ENCODE measurements at places on chromosomes 1 and 21.

DNA sequence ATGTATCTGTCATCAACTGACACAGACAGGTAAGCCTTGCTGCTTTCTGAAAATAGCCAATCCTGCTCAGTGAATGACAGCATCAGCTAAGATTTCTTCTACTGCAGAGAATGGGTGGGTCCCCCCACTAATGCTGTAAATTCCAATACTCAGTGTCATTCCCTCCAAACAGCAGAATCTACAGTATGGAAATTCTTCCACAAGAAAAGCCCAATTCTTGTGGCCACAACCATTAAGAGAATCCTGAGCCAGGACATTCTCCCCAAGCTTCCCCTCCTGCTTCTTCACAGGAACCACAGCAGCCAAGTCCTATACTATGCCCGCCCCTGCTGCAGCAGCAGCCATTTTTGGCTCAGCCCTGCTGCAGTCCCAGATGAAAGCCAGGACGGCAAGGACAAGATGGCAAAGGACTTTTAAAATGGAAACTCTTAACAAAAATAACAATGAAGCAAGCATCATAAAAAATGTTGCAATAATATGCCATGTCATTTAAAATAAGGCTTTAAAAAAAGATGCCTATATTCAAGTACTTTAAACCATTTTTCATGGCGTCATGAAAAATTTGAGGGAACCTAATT, 26.8 kb downstream of the EIF4G3 start:
- DNase-seq, result no peak

DNA sequence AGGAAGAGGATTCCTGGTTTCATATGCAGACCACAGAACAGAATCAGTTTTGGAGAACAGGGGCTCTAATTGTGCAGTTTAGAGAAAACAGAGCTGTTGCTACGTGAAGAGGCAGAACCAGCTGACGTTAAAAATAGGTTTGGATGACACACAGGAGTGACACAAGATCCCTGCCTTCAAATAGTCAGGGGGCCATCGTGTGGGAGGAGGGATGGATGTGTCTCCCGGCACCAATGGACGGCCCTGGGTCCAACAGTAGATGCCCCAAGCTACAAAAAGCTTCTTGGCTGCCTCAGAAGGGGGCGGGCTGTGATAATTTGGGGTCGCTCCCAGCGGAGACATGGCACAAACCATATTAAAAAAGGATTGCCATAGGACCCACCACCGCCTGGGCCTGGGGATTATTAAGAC, 87.8 kb downstream of the MRPL37 start:
- no peak for DNase-seq

GRCh38 chr21:31671931-31672330, 12.4 kb downstream of the SOD1 start:
- DNase-seq, result no peak

- DNase-seq, result no peak
Observed at GRCh38 chr21:34861258-34861657, 187.8 kb downstream of the RUNX1 start.

DNA sequence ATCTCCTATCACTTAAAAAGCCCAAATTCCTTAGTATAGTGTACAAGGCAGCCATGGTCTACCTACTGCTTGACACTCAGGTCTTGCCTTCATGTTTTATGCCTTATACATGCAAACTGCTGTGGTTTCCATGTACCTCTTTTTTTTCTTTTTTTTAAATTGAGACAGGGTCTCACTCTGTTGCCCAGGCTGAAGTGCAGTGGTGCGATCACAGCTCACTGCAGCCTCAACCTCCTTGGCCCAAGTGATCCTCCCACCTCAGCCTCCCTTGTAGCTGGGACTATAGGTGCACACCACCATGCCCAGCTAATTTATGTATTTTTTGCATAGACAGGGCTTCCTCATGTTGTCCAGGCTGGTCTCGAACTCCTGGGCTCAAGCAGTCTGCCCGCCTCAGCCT, 8.0 kb downstream of the CD55 start:
- no peak for DNase-seq

GRCh38 chr1:15968172-15968571, 7.7 kb downstream of the ZBTB17 start:
- no peak for DNase-seq

DNA sequence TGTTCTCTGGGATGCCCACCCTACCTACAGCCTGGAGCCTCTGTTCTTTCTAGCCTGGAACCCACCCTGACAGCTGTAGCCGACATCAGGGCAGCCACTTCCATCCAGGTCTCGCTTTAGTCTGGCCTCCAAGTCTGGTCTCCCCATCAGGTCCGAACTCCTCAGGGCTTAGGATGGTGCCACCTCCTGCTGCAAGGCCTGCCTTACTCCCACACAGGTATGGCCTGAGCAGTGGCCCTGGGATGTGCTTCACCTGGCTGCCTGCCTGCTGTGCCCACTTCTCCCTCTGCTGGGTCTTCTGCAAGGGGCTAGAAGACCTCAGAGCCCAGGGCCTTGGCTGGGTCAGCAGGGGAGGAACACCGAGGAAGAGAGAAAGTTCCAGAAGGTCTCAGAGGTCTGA, 35.7 kb upstream of the MAGOH start:
- no peak for DNase-seq

DNA sequence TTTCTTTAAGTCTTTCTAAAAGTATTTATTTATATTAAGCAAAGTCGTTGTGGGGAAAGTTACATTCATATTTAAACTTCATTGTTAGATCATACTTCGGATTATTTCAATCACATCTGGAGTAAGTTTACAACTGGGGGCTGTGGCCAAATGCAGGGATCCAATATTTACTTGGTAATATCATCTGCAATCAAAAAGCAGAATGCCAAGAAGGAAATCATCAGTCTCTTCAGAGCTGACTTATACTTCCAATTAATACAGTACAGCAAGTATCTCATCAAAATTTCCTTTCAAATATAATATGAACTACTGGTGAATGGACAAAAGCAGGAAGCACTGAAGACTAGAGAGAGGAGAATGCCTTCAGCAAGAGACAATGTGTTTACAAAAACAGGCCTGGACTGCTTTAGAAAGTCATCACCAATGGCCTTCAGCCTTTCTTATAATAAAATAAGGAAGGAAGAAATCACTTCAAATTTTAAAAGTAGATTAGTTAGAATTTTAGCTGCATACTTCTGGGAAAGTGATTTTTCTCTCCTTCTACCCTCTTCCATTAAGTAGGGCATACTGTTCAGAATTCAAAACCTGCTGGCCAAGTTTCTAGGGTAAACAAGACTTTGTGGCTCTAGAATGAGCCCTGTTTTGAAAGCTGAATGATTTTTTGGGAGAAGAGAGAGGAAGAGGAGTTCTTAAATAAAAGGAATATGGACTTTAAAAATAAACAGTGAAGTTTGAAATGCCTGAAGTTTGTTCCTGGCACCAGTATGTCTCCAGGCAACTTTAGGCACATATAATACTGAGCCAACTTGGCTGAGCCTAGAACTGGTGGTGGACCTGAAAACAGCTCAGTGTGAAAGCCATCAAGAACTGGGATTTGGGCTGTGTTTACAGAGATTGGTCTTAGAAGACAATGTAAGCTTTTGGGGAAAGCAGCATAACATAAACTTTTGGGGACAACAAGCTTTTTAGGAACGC, 22.2 kb upstream of the MYOC start:
- DNase-seq, result no peak

GRCh38 chr1:59089036-59089798, 207.7 kb upstream of the FGGY start:
- no peak for DNase-seq

DNA sequence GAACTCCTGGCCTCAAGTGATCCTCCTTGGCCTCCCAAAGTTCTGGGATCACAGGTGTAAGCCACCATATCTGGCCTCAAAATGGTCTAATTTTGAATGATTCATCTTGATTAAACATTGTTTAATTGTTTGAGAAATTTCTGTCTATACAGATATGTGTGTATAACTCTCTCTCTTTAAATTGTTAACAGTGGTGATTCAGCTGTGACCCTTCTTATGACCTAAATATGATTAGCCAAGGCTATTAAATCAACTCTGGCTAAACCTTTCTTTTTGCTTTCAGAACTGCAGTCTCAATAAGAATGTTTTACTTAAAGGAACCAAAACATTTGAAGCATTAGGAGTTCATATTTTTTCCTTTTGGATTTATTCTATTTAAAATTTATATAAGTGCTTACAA, 19.2 kb upstream of the B3GALT5 start:
- no peak for DNase-seq

DNA sequence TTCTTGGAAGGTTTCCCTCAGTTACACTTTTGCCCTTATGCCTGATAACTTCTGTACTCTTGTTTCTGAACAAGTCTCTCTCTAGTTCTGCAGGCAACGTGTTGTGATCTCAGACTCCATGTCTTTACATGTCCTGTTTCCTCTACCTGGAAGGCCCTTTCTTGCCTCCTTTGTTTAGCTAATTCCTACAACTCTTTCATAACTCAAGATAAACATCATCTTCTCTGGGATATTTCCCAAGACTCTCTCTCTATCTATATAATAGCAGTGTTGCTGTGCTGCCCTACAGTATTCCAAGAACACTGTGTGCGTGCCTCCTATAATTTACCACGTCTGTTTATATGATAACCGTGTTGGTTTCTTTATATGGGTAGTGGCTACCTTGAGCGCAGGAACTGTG, 47.8 kb downstream of the CHRM3 start:
- DNase-seq, result no peak

GRCh38 chr1:199010492-199010891, 371.7 kb downstream of the PTPRC start:
- no peak for DNase-seq

DNA sequence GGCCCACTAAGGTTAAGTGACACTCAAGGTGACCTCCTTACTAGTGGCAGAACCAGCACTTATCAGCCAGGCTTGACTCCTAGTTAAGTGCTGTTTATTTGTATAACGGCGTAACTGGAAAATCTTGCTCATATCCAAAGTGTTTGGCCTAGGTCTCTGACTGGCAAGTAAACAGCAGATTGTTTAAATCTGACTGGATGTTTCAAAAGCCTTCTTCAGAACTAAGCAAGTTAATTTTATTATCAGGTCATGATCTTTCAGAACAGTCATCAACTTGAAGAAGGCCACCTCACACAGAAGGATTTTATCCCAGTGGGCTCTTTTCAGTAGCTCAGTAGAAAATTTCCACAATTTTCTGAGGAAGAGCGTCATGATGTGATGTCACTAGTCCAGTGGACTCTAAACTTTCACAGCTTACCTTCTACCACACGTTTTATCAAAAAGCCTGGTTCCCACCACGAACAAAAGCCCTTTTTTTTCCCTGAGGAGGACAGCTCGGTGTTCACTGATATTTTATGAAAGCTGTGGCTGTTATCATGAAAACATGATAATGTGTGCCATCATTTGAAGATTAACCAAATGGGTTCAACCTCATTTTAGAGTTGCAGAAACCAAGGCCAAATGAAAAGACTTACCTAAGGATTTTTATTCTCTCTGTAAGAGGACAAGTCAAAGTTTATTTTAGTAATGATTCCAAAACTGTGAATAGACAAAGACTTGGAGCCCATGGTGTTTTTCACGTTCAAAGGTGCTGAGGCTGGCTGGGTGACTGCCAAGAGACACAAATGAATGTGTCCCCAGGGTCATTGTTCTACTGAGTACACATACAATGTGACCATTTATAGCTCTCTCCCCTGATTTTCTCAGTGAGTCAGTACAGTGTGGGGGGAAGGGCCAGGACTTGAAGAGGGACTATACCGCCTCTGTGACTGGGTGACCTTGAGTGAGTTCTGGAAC, 9.1 kb downstream of the SGIP1 start:
- DNase-seq, result no peak

GRCh38 chr1:228264090-228264829, 56.4 kb downstream of the OBSCN start:
- no peak for DNase-seq

GRCh38 chr1:244316407-244316806, 135.3 kb downstream of the ADSS2 start:
- DNase-seq, result no peak

DNA sequence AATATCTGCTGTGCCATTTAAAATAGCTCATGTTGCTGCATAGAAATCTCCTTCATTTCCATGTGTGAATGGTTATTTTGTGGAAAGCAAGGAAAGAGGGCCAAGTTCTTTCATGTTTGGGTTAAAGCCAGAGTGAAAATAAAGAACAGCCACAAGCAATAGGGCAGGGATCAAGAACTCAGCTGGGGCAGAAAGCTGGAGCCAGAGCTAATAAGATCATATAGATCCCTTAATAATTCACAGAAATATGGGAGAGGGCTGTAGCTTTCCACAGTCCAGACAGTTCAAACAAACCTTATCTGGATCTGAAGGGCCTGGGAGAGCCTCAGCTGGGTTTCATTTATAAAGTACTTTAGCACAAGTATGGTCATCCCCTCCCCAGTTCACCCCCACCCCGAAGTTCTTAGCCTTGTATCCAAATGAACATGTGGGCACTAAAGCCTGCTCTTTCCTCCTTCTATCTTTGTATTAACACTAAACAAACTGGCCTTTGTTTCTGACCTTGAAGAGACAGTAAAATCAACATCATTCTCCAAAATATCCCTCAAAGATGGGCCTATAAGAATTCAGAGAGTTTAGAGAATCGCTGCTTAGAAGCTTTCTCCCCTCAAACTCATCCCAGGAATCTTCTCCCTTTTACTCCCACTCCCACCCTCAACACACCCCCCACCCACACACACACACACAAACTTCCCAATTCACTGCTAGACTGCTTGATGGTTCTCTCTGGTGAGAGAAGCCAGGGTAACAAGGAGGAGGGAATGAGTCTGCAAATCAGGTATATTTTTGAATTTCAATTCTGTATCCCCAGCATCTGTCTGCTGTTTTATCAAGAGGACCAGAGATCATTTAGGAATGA, 41.7 kb downstream of the UTP25 start:
- no peak for DNase-seq

GRCh38 chr1:156725683-156726280, 2.5 kb upstream of the METTL25B start:
- peak; percentile 63 for DNase-seq

DNA sequence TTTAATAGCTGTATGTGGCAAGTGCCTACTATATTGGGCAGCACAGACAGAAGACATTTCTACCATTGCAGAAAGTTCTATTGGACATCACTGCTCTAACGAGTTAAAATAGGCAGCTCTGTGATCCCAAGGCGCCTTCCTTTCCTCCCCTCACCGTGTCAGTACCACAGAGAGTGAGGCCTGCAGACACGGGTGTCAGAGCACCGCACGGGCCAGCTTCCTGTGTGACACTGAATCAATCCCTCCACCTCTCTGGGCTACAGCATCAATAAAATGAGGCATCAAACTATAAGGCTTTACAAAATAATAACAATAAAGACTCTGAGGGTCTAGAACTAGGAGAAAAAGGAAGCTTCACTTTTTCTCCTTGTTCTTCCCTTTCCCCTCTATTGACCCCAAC, 246.7 kb downstream of the FOXD2 start:
- no peak for DNase-seq

GRCh38 chr1:221697923-221698425, 43.9 kb downstream of the DUSP10 start:
- DNase-seq, result no peak

DNA sequence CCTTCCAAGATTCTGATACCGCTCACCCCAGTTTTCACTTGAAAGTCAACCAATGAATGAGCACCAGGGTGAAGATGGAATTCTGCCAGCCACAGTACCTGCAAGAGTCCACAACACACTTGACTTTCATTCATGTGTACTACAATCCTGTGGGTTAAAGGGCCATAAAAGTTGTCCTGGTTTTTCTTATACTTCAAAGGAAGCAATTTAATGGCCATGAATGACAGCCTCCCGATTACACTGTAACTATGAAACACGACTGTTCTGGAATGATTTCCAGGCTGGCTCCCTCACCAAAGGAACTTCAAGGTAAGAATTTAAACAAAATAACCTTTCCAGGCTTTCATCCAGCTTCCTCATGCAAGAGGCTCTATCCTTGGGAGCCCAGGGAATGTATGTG, 502.8 kb downstream of the SMYD3 start:
- DNase-seq, result no peak

Measured in stimulated activated CD8-positive, alpha-beta memory T cell treated with anti-CD3 and anti-CD28 coated beads, Interleukin-4, amount 100 ng/mL, for 1 hour (primary cell).